ENCODE measurements at places on chromosomes 11 and 22.

DNA sequence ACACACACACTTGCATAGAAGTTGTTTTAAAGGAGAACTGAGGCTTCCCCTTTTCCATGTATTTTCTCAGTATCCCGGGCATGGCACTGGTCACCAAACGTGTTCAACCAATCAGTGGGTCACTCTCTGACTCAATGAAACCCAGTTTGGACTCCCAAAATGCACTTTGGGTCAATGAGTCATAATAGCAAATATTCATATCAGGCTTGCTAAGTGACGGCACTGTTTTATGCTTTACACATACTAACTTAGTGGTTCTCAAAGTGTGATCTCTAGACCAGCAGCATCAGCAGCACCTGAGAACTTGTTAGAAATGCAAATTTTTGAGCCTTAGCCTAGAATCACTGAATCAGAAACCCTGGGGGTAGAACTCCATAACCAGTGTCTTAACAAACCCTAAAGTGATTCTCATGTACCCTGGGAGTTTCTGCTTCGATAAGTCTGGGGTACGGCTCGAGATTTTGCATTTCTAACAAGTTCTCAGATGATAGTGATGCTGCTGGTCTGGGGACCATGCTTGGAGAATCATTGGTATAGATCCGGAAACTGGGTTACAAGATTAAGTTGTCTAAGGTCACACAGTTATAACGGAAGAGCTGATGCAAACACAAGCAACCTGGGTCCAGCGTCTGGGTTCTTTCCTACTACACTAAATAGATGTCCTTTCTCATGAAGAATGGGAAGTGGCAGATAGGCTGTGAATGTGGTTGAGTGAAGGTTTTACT, 35.6 kb downstream of the ETS1 start:
- H3K4me3 ChIP-seq: no peak overlapping the region
- no peak overlapping the region for H3K27ac ChIP-seq
- peaks cover 5% of the 10 kb centered on the region for H3K27me3 ChIP-seq
- DNase-seq: no peak
- peaks cover 8% of the 10 kb centered on the region for H3K4me1 ChIP-seq

- no peak overlapping the region for H3K4me3 ChIP-seq
- H3K27me3 ChIP-seq: no peaks in the 10 kb centered on the region
- no peaks in the 10 kb centered on the region for H3K4me1 ChIP-seq
- no peak overlapping the region for H3K27ac ChIP-seq
- peak; percentile 19 for DNase-seq
Observed at GRCh38 chr11:31246451-31247165, 122.9 kb downstream of the DCDC1 start.

GRCh38 chr11:110866081-110866480, 153.8 kb upstream of the ARHGAP20 start:
- H3K27ac ChIP-seq: no peak overlapping the region
- no peaks in the 10 kb centered on the region for H3K4me1 ChIP-seq
- no peaks in the 10 kb centered on the region for H3K36me3 ChIP-seq
- H3K4me3 ChIP-seq: no peak overlapping the region
- no peak for DNase-seq
- no peaks in the 10 kb centered on the region for H3K27me3 ChIP-seq

GRCh38 chr11:118074091-118074685, 2.7 kb upstream of the TMPRSS4 start:
- H3K36me3 ChIP-seq: no peaks in the 10 kb centered on the region
- no peak overlapping the region for H3K4me3 ChIP-seq
- DNase-seq: no peak
- H3K27ac ChIP-seq: no peak overlapping the region
- H3K27me3 ChIP-seq: no peaks in the 10 kb centered on the region

- peak; percentile 70 for DNase-seq
- H3K4me3 ChIP-seq: no peak overlapping the region
- H3K27ac ChIP-seq: no peak overlapping the region
- peaks cover 8% of the 10 kb centered on the region for H3K36me3 ChIP-seq
Observed at GRCh38 chr11:121067453-121067852, 33.6 kb upstream of the TECTA start.

DNA sequence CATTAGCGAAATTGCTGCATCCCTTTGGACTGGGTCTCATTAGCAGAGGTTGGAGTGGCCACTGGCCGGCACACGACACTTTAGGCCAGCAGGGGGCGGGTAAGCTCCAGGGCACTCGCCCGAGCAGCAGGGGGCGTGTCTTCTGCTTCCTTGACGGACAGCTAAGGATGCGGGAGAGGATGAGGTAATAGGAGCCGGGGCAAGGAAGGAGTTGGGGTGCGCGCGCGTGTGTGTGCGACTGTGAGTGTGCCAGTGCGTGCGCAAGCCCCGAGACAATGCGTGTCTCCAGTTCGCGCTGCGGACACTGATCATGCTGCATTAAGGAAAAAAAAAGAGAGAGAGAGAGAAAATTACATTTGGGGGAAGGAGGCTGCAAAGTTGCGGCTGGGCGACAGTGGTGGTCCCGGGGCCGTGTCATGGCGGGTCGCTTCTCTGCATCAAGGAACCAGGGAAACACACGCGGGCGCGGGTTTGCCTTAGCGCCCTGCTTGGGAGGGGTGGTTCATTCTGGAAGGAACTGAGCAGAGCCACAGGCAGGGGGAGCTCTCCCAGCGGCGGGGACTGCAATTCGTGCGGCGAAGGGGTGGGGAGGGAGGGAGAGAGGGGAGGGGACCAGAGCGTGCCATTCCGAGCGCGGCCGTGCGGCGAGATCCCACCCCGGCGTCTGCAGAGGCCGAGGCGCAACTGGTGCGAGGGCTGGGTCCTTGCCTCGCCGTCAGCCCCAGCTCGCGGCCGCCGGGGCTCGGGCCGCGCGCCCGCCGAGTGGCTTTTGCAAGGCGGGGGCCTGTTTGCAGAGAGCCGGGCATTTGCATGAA, at the start of gene DTX4:
Gene DTX4, plus strand, starts transcription at position 625 of the 815 bp plus-strand sequence. CDS start 464 bp downstream, outside the sequence.
- H3K4me1 ChIP-seq: peaks cover 11% of the 10 kb centered on the region
- H3K27me3 ChIP-seq: peaks cover 3% of the 10 kb centered on the region
- DNase-seq: peak; percentile 86

DNA sequence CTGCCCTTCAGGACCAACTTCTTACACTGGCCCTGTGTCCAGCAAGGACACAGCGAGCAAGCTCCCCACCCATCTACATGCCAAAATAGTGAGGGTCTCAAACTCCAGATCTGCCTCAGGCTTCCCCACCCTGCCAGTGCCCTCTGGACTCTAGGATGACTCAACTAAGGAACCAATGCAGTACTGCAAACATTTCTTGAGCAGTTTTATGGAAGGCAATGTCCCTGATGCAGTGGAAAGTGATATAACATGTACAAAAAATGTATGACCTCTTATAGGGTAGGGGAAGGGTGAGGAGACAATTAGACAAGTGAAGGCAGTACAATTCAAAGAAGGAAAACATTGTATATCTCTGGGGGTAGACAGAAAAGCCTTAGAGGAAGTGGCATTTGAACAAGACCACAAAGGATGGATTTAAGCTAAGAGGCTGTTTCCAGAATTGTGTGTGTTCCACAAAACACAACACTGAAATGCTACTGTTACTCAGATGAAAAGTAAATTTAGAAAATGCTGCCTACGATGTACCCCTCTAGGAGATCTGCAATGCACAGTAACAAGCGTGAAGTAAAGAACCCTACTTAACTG, 47.3 kb downstream of the RAB30 start:
- H3K27ac ChIP-seq: no peak overlapping the region
- no peaks in the 10 kb centered on the region for H3K27me3 ChIP-seq
- H3K36me3 ChIP-seq: no peaks in the 10 kb centered on the region
- DNase-seq: no peak
- no peaks in the 10 kb centered on the region for H3K4me1 ChIP-seq
- no peak overlapping the region for H3K4me3 ChIP-seq

Data from IMR-90 (cell line).